Eye (tissue), 1 donor: ENCODE measurements at places on chromosomes 16 and 17.
A peak's percentile ranks its signal among the peaks of the same experiment; 100 is the strongest.

DNA sequence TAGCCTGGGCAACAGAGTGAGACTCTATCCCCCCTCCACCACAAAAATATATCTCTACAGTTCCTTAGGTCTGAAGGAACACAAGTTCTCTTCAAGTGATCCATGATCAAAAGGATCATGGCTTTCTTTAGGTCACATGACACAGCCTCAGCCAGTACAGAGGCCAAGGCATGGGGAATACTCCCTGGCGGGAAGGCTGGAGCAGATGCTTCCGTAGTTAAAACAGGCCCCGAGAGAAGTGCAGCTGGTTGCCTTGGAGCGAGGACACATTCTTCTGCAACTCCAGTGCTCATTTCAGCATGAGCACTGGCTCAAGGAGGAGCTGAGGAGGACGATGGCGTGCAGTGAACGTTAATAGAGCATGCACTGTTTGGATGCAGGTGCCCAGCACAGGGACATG, 13.5 kb downstream of the CDIP1 start:
- DNase-seq = peak; percentile 52

DNA sequence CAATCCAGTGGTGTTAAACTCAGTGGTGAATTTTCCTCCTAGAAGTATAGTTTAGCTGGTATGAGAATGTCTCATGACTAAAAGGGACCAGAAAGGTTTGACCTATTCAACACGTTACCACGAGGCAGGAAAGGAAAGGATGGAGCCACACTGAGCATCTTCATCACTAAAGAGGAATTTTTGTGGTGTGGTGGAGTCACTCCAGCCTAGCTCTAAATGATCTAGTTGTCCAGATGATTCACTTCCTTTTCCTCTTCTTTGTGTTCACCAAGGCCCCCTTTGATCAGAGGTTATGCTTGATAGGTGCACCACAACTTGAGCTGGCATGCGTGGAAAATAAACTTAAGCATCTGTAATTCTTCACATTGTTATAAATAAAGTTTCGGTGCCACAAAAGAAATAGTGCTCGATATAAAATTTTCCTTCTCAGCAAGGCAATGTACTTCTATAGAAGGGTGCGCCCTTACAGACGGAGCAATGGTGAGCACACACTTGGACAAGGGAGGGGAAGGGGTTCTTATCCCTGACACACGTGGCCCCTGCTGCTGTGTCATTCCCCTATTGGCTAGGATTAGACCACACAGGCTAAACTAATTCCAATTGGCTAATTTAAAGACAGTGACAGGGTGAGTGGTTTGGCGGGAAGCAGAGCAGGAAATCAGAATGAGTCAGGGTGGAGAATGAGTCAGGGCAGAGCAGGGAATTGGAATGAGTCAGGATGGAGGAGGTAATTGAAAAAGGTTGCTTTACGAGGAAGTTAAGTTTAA, 254.6 kb downstream of the HS3ST3A1 start:
- DNase-seq = no peak

GRCh38 chr17:80187515-80187941, 17.7 kb downstream of the CARD14 start:
- no peak for DNase-seq

DNA sequence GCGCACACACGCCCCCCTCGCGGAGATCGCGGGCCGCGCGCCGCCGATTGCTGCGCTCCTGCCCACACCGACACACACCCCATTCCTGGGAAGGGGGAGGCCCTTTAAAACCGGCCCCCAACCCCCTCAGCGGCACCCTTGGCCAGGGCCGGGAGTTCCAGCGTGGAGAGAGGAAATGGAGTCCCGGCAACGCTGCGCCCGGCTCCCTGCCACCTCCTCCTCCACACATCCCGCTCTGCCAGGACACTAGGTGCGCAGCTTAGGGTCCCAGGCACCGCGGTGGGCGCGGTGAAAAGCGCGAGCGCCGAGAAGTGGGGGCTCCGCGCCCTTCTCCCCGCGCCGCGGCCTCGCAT, 397 bp downstream of the CDC42EP4 start:
- DNase-seq = no peak

GRCh38 chr16:58021661-58022551, 3.6 kb upstream of the MMP15 start:
- no peak for DNase-seq

DNA sequence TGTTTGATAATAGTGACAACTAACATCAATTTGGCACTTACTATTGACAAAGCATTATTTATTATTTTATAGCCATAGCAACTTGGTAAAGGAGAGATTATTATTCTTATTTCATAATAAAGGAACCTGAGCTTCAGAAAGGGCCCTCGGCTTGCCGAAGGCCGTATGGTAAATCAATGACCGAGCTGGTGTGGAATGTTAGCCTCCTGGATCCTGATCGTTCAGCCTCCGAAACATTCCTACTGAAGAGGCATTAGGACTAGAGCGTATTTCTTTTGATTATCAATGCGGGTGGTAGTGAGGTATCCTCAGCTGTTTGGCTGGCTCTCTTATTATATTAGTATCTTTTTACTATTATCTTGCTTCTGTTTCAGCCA, 199.3 kb upstream of the TBX2 start:
- DNase-seq = no peak

DNA sequence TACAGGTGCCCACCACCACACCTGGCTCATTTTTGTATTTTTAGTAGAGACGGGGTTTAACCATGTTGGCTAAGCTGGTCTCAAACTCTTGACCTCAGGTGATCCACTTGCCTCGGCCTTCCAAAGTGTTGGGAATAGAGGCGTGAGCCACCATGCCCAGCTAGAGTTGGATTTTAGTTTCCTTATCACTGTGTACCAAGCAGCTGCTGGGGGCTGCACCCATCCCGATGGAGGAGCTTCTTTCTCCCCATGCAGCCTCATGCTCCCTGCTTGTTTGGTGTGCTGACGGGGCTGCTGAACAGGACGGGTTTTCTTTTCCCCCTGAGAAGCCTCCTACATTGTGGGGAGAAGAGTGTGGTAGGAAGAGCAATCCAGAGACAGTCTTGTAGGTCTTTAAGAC, 173.2 kb downstream of the LGALS9B start:
- DNase-seq = no peak

DNA sequence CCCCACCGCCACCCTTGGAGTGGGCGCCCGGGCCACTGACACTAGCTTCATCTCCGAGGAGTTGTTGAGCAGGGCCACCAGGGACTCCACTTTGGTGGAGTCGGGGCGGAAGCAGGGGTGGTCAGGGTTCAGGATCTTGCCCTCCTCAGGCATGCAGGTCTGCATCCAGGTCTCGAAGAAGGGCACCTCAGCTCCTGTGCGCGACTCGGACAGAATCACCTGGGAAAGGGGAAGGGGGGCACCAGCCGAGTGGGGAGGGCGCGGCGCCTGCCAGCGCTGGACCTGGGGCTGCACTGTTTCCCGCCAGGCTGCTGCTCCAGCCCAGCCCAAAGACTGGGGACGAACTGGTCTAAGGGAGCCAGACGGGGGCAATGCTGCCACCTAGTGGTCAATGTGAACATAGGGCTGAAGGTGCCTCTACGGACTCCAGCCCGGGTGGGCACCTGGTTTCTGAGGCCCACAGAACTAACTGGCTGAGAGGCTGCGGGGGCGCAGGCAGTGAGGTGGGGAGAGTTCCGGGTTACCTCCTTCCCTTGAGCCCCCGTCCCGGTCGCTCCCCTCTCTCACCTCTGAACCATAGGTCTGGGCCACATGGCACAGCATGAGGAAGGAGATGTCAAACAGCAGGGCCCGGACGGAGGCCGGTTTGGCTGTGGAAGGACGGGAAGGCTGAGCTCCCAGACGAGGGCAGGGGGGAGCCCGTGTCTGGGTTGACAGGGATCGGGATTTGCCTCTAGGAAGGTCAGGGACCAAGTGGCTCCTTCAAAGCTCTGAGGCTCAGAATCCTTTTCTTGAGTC, 11.8 kb downstream of the CSF3 start:
- DNase-seq = peak; percentile 91

DNA sequence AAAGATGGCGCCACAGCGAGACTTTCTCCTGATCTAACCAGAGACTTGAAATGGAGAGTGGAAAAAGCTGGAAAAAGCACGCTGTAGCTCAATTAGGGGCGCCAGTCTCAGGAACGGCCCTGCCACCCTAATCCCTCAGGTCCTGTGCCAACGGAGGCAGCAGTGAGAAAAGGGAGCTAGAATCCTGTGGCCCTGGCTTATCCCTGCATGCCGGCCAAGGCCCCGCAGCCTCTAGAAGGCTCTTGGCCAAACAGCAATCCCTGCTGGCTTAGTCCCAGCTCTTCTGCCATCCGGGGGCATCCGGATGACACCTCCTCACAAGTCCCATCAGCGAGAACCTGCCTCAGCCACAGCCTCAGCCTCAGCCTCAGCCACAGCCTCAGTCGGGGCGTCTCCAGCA, 69.8 kb downstream of the MRM3 start:
- no peak for DNase-seq

GRCh38 chr17:50653738-50654137, 19.1 kb downstream of the ABCC3 start:
- no peak for DNase-seq

DNA sequence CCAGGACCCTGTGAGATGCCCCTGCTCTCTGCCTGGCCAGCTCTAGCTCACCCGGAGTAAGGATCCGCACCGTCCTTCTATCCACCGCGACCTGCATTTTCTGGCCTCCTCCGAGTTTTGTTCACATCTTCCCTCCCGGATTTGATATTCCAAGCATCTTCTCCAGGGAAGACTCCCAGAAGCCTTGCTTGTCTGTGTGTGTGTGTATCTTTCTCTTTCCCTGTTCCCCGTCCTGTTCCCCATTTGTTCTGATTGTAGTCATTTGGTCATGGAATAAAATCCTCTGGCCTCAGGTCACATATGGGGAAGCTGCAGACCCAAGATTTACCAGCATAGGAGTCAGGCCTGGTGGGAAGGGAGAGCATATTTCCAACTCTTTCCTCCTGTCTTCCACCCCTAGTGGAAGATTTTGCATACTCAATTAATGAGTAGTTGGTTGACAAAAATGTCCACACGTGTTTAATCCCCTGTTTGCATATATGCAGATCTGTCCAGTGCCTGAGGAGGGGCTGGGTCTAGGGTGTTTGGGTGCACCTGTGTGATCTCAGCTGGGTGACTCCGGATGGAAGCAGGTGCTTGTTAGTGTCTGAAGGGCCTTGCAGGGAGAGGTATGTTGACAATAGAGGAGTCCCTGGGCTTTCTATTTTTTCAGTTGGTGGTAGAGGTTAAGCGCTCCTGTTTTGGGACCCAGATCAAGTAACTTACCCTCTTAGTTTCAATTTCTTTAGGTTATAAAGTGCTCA, 1.9 kb downstream of the PRAC1 start:
- peak; percentile 53 for DNase-seq

- peak; percentile 63 for DNase-seq
Measured at GRCh38 chr16:56849690-56850680, 15.0 kb upstream of the SLC12A3 start.

DNA sequence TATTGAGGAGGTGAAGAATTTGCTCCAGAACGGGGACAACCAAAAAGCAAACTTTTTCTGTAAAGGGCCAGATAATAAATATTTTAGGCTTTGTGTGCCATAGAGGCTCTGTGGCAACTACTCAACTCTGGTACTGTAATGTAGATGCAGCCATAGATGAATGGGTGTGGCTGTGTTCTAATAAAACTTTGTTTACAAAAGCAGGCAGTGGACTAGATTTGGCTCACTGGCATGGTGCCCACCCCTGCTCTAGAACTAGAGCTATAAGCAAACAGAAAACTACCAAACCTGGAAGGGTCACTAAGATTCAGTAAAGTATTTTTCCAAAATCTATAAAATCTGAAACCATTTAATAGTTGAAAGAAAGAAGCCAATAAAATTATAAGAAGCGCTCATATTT, 24.6 kb upstream of the SMURF2 start:
- DNase-seq = no peak

DNA sequence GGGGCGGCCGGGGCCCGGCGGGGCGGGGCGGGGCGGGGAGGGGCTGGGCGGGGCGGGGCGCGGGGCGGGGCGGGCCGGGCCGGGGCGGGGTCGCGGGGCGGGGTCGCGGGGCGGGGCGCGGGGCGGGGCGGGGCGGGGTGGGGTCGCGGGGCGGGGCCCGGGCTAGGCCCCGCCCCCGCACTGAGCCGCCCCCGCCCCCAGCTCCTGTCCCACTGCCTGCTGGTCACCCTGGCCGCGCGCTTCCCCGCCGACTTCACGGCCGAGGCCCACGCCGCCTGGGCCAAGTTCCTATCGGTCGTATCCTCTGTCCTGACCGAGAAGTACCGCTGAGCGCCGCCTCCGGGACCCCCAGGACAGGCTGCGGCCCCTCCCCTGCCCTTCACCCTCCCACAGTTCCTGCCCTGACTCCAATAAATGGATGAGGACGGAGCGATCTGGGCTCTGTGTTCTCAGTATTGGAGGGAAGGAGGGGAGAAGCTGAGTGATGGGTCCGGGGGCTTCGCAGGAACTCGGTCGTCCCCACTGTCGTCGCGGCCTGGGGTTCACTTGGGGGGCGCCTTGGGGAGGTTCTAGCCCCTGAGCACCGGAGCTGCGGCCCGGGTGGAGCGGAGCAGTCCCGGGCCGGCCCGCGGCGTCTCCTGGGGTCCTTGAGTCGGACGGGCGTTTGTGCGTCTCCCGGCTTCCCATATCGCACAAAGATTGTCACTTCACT, 795 bp upstream of the HBM start:
- DNase-seq = peak; percentile 29

GRCh38 chr17:34826332-34826731, 134.9 kb downstream of the CCT6B start:
- DNase-seq = no peak

DNA sequence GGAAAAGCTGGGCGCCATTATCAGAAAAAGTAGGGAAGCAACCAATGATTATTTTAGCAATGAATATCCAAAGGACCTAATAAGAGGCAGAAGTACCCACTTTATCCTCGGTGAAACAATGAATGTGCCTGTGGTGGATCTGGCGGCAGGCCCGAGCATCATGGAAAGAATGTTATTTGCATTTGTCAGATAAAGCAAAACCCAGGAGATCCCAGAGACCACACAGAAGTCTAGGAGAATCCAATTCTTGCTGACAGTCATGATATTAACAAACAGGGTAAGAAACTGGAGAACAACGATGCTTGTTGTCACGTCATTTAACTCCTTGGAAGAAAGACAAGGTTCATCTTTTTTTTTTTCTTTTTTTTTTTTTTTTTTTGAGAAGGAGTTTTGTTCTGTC, 12.0 kb upstream of the TNRC6A start:
- DNase-seq = no peak

GRCh38 chr17:72462407-72462806, 341.6 kb downstream of the SOX9 start:
- DNase-seq = no peak

DNA sequence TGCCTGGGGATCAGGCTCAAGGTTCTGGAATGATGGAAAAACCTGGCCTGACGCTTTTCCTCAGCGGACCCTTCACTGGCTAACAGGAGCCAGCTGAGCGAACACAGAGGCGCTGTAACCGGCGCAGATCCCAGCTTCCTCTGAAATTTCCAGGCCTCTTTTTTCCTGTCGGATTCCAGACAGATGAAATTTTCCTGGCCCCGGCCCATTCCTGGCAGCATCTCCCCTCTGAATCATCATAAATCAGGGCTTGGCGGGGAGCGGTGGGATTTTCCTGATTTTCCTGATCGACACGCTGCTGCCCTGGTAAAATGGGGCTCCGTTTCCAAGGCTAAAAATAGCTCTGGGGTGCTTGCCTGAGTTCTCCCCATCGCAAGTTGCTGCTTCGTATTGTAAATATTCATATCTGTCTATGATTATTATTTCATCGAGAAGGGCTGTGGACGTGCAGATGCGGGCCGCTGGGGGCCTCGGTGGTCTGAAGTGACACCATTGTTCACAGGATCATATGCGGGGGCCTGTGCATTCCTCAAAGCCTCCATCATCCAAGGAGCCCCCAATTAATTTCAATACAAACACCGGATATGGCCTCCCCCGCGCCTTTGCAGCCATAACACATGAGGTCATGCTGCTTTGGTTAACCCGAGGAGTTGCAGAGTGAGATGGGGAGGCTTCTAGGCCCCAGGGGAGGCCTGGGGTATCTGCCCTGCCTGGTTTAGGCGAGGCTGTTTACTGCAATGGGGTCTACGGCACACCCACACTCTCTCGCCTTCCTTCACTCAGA, 45.8 kb upstream of the ETV4 start:
- peak; percentile 88 for DNase-seq
